A549 treated with DMSO at 1 μM for 4 hours (cell line): ENCODE measurements at places on chromosomes 12 and 14. TPM values are rescaled to one million over a fixed set of nuclear protein-coding genes. Genes with fewer than 3 reads are reported as not detected.

Gene MANSC4
- not detected in 5 replicates for total RNA-seq

Gene C12orf50
- 0.07 to 0.10 TPM (median 0.08 TPM) in 4 of 5 replicates, not detected in the other for total RNA-seq

Gene SRRM4
- total RNA-seq = not detected in 5 replicates

Gene MYO1H
- not detected in 5 replicates for total RNA-seq

Gene MIP
- total RNA-seq = 0.15 to 0.30 TPM in 2 of 5 replicates, not detected in the others

Gene LRP10
- 74.7 to 82.6 TPM (median 81.9 TPM) in 5 replicates for total RNA-seq

Gene ADCK1
- total RNA-seq = 6.3 to 7.5 TPM (median 6.6 TPM) in 5 replicates

Gene SMIM41
- total RNA-seq = not detected in 5 replicates

Gene P2RX7
- not detected in 5 replicates for total RNA-seq

Gene RNFT2
- total RNA-seq = 1.9 to 2.4 TPM (median 2.0 TPM) in 5 replicates

Gene EFS
- total RNA-seq = not detected in 5 replicates

Gene SLC2A3
- total RNA-seq = 3.2 to 6.0 TPM (median 5.7 TPM) in 5 replicates

Gene TRPV4
- total RNA-seq = 0.03 to 0.08 TPM (median 0.06 TPM) in 3 of 5 replicates, not detected in the others

Gene OR4E2
- not detected in 5 replicates for total RNA-seq

Gene KLRC1
- not detected in 5 replicates for total RNA-seq

Gene PTGR2
- 6.7 to 11.8 TPM (median 9.6 TPM) in 5 replicates for total RNA-seq

Gene FOXG1
- total RNA-seq = 0.08 to 0.15 TPM (median 0.09 TPM) in 5 replicates

Gene ELK3
- 48.8 to 62.0 TPM (median 60.8 TPM) in 5 replicates for total RNA-seq

Gene OVCH1
- total RNA-seq = not detected in 5 replicates

Gene POTEM
- total RNA-seq = not detected in 5 replicates

Gene NPFF
- 0.17 TPM in 1 of 5 replicates, not detected in the others for total RNA-seq

Gene KLRC2
- 1.2 to 2.0 TPM (median 1.4 TPM) in 5 replicates for total RNA-seq

Gene DEPDC4
- 1.3 to 2.0 TPM (median 1.4 TPM) in 5 replicates for total RNA-seq

Gene WBP11
- total RNA-seq = 48.2 to 55.8 TPM (median 52.0 TPM) in 5 replicates

Gene PPP1R13B
- 3.3 to 5.2 TPM (median 4.5 TPM) in 5 replicates for total RNA-seq

Gene SMCO2
- 0.17 to 0.44 TPM (median 0.36 TPM) in 3 of 5 replicates, not detected in the others for total RNA-seq

Gene GRIP1
- total RNA-seq = 2.1 to 3.3 TPM (median 2.8 TPM) in 5 replicates

Gene C14orf180
- not detected in 5 replicates for total RNA-seq

Gene TAS2R10
- total RNA-seq = 0.09 to 0.13 TPM in 2 of 5 replicates, not detected in the others

Gene MORN3
- total RNA-seq = 0.09 to 0.30 TPM (median 0.23 TPM) in 5 replicates

Gene CMKLR1
- not detected in 5 replicates for total RNA-seq

Gene C2CD5
- total RNA-seq = 11.8 to 16.0 TPM (median 15.0 TPM) in 5 replicates

Gene PLEKHG7
- 0.02 to 0.16 TPM in 2 of 5 replicates, not detected in the others for total RNA-seq

Gene ESPL1
- 15.6 to 25.1 TPM (median 20.0 TPM) in 5 replicates for total RNA-seq

Gene RBM19
- 14.3 to 19.3 TPM (median 18.5 TPM) in 5 replicates for total RNA-seq

Gene HEATR5A
- 18.6 to 28.0 TPM (median 23.1 TPM) in 5 replicates for total RNA-seq

Gene EIF5
- total RNA-seq = 221 to 305 TPM (median 281 TPM) in 5 replicates

Gene MGST1
- total RNA-seq = 728 to 858 TPM (median 785 TPM) in 5 replicates
